ENCODE measurements at places on chromosomes 11 and 22.

DNA sequence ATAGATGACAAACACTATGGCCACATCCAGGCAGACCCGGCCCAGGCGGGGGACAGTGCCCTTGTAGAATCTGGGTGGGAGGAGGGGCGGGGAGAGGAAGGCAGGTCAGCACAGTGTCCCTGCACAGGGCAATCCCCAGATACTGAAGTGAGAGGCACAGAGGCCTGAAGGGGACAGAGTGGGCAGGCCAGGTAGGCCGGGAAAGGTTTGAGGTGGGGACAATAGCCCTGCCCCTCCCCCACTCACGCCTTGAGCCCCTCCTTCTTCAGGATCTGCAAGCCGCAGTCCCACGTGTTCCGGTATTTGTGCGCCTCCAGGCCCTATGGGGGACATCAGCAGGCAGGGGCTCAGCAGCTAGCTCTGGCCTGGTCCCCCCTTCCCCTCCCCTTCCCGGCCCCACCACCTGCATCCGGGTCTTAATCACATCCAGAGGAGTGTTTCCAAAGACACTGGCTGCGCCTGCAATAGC lies 2.3 kb downstream of the SLC25A1 start:
- no peak for DNase-seq

DNA sequence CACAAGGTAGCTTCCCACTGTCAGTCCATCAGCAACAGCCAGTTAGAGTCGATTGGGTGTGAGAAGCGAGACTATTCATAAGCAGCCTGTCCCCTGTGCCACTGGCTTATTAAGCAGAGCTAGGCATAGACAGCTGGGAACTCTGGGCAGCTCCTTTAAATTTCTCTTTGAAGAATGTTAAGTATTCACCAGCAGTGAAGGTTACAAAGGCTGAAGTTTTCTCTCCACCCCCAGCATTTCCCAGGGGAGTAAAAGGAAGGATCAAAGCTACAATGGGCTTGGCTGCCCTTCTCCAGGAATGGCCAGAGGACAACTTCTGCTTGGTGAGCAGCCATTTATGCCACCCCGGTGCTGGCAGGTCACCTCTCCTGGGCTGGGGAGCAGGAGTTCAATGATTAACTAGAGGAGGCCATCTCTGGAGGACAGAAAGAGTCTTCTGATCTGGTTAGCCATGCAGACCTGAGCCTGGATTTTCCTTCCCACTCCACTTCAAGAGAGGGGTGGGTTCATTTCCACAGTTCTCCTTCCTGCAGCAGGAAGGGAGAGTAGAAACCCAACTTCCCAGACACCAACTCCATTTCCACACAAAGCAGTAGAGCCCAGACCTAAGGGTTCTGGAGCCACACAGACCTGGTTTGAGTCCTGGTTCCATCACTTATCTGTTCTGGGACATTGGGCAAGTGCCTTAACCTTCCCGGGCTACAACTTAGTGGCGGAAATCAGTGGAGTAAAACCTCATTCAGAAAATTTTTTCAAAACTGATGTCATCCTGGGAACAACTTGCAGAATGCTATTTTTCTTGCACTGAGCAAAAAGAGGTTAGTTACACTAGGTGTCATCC lies 22.6 kb downstream of the POU2AF3 start:
- peak; percentile 48 for DNase-seq

- DNase-seq, result no peak
These were observed 2.0 kb downstream of the RIC8A start for GRCh38 chr11:209275-210121.

- DNase-seq, result no peak
These were observed 102.7 kb upstream of the ANO3 start for GRCh38 chr11:26229257-26229656.

DNA sequence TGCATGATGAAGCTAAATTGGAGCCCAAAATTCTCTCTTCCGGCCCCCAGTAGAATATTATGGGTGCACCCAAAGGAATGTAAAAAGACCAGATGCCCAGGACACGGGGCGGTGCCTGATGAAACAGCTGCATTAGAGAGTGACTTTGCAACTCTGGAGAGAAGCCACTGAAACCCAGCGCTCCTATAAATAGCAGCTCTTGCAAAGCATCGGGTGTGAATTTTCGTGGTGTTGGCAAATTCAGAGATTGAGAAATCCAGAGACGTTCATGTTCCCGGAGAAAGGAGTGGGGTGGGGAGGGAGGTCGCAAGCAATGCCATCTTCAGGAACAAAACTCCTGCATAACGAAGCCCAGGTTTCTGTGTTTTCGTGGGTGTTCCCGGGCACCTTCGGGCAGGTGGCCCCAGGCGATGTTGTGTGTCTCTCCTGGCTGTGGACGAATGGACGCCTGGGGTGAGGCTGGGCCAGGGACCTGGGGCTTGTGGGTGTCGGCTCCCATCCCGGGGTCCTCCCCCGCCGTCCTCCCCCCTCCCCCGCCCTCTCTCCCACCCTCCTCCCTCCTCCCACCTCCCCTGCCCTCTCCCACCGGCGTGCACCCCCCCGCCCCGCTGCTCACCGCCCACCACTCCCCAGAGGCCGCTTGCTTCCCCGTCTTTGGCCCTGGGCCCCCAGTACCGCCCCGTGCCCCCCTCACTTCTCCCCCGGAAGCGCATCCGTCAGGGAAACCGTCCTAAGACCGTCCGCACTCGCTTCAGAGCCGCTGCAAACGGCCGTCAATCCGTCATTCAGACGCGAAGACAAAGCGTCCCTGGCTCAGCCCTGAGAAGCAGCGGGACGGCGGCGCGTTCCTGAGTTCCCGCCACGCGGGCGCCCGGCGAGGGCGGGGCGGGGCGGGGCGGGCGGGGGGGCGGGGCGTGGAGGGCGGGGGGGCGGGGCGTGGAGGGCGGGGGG lies 26.7 kb upstream of the TOLLIP start:
- peak; percentile 64 for DNase-seq

- DNase-seq, result no peak
These were observed 2.9 kb downstream of the SMCO4 start for GRCh38 chr11:93540337-93540736.

GRCh38 chr22:46801331-46801811 lies 38.9 kb downstream of the TBC1D22A start:
- no peak for DNase-seq

- DNase-seq, result peak; percentile 81
These were observed 823 bp downstream of the CEP57 start for GRCh38 chr11:95790933-95791708.

DNA sequence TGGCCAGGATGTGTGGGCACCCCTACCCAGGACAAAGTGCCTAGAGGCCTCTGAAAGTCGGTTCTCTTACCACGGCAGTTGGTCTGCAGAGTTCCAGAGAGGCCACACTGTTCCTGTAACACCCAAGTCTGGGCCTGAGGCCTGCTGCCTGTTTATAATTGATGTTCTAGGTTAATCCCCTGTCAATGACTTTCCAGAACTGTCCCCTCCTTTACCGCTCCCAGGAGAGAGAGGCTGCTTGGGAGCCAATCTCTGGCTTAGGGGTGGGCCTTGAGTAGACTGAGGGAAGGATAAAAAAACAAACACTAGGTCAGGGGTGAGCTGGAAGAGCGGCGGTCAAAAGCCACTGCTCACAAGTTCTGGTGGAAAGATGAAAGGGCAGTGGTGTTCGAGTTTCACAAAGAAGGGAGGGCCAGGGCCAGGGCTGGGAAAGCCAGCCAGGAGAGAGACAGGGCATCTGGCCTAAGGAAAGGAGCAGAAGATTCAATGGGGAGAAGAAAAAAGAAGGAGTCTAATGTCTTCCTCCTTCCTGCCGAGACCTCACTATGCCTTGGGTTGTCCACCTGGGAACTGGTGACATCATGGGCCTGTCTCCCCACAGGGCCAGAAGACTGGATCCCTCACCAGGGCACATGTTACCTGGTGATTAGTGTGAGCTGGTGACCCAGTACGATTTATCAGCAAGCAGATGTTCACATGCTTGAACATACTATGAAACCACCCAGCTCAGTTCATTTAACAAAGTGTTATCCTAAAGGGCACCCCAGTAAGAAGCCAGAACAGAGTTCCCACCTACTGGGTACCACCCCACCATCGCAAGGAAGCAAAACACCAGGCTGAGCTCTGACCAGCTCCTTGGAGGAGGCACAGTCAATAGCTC lies 50.2 kb downstream of the PC start:
- DNase-seq, result no peak

DNA sequence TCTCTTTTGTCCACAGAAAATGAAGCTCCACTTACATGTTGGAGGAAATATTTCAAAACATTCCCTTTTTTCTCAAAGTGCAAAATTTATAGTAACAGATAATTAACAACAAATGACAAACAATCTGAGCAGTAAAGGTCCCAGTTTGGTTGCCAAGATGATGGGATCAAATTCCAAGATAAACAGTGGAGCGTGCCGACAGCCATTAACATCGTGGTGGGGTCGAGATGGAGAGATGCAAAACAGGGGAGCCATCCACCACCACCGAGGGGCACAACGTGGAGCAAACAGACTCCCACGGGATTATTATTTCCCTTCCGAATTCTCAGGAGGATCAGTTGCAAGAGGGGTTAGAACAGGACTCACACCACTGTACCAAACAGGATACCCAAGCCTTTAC lies 17.2 kb downstream of the MPPED2 start:
- no peak for DNase-seq

GRCh38 chr11:66619080-66619554 lies 2.7 kb downstream of the RBM14 start:
- DNase-seq, result no peak

DNA sequence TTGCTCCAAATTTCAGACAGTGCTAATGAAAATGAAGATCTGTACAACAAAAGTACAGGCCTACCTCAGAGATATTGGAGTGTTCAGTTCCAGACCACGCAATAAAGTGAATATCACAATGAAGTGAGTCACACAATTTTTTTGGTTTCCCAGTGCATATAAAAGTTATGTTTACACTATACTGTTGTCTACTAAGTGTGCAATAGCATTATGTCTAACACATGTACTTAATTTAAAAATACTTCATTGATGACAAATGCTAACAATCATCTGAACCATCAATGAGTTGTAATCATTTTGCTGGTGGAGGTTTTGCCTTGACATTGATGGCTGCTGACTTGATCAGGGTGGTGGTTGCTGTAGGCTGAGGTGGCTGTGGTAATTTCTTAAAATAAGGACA lies 60.6 kb upstream of the E2F8 start:
- no peak for DNase-seq
